ENCODE measurements at places on chromosomes 1 and 21. TPM values are rescaled to one million over a fixed set of nuclear protein-coding genes. Genes with fewer than 3 reads are reported as not detected.

DNA sequence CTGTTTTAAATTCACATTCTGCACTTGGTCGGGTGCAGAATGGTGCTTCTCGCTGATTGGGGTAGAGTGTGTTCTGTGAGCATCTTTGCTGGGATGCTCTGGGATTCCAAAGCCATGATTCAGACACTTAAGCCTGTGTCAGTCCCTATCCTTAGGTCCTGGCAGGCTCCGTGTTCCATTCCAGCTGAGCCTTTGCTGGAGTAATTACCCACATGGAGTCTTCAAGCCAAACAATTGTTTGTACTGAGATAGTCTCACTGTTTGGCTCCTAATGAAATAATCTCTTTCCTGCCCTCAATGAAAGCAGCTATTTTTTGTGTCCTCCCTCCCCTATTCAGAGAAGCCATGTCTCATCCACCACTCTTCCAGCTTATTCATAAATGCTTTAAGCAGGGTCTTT lies 18.7 kb downstream of the SMAP2 start:
- H3K36me3 ChIP-seq, result no peaks in the 10 kb centered on the region
- H3K27me3 ChIP-seq, result no peaks in the 10 kb centered on the region
- H3K27ac ChIP-seq, result no peak overlapping the region
- peak; percentile 86 for DNase-seq
- H3K4me1 ChIP-seq, result peaks cover 18% of the 10 kb centered on the region
- no peak overlapping the region for H3K4me3 ChIP-seq

DNA sequence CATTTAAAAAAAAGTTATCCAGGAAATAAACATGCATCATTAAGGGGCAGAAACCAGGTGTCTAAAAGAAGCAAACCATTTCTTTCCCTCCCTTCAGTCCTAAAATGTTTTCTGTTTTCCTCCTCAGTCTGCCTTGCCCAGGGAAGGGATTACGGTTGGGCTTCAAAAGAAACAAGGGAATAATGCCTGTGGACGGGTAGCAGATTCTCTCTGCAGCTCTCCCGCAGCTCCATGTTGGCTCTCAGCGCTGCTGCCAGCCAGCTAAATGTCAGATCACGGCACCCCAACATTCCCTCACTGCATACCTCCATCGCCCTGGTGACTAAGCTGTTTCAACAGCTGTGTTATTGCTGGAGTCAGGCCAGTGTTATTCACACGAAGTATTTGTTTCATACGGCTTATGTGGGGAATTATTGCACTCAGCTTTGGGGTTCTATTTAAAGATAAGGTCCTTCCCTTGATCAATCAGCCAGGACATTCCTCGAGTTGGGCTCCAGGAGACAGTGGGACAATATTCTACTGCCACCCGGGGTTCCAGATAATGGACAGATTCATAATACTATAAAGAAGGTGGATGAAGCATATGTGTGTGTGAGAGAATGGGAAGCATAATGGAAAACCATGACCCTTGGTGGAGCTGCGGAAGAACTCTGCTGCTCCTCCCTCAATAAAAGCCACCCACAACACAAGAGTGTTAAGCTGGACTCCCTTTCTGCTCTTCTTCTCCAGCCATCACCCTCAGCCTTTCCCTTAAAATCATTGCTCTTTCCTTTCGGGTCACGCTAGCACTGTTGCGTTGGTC lies 58.2 kb downstream of the WLS start:
- H3K4me1 ChIP-seq, result peaks cover 45% of the 10 kb centered on the region
- peak; percentile 96 for DNase-seq
- H3K27ac ChIP-seq, result peak overlapping the region; percentile 69
- H3K4me3 ChIP-seq, result peak overlapping the region; percentile 55
- H3K27me3 ChIP-seq, result no peaks in the 10 kb centered on the region

- H3K27ac ChIP-seq, result no peak overlapping the region
- no peak for DNase-seq
- no peaks in the 10 kb centered on the region for H3K36me3 ChIP-seq
Measured at GRCh38 chr1:34685225-34685624, 69.6 kb upstream of the GJB5 start.

GRCh38 chr1:67969446-67969845 lies 81.0 kb downstream of the DIRAS3 start:
- no peak overlapping the region for H3K4me3 ChIP-seq
- no peak for DNase-seq
- no peaks in the 10 kb centered on the region for H3K36me3 ChIP-seq
- peaks cover 23% of the 10 kb centered on the region for H3K4me1 ChIP-seq
- H3K27me3 ChIP-seq, result no peaks in the 10 kb centered on the region

DNA sequence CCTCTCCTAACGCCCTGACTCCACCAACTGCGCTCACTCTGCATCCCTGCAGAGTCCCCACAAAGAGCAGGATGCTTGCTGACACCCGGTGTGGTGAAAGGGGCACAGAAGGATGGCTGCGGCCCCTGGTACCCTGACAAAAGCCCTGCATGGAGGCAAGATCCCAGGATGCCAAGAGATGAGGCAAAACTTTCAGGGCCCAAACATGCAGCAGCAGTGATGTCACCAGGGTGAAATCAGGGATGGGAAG lies 36.6 kb downstream of the SLC9A1 start:
- H3K4me3 ChIP-seq, result 0 out of 2 replicates have a peak overlapping the region, but pooled peaks have one; percentile 26
- peak overlapping the region; percentile 90 for H3K27ac ChIP-seq
- H3K27me3 ChIP-seq, result no peaks in the 10 kb centered on the region
- no peak for DNase-seq
- H3K36me3 ChIP-seq, result no peaks in the 10 kb centered on the region
- H3K4me1 ChIP-seq, result peaks cover 55% of the 10 kb centered on the region

DNA sequence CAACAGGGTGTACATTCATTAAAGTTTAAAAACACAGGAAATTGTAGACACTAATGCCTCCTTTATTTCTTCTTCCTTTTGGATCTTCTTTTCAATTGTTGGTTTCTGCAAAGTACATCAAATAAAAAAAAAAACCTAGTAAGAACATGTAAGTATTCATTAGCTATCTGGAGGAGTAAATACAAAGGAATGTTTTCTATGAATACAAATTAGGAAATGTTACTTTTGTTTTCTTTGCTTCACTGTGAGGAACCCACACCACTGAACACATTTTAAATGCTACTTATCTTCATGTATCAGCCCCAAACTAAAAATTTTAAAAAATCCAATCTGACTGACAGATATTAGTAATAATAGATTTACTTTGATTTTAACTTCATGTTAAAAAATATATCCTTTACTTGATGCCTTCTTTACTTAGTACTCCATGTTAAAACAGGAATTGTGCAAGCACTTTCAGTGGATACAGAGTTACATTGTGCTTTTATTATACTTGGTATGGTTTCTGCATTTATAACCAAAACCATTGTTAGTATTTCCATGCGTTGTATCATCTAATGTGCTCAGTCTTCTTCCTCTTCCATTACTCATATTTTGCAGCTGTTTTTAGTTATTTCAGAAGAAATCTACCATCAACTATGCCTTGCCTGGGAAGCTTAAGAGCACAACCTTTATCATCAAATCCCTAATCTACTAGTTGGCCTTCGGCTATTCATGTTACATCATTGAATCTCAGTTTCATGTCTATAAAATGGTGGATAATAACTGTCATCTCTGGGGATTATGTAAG lies 236.9 kb upstream of the DPYD start:
- H3K27me3 ChIP-seq, result no peaks in the 10 kb centered on the region
- peaks cover 18% of the 10 kb centered on the region for H3K4me1 ChIP-seq
- peak overlapping the region; percentile 77 for H3K27ac ChIP-seq
- DNase-seq, result peak; percentile 64

DNA sequence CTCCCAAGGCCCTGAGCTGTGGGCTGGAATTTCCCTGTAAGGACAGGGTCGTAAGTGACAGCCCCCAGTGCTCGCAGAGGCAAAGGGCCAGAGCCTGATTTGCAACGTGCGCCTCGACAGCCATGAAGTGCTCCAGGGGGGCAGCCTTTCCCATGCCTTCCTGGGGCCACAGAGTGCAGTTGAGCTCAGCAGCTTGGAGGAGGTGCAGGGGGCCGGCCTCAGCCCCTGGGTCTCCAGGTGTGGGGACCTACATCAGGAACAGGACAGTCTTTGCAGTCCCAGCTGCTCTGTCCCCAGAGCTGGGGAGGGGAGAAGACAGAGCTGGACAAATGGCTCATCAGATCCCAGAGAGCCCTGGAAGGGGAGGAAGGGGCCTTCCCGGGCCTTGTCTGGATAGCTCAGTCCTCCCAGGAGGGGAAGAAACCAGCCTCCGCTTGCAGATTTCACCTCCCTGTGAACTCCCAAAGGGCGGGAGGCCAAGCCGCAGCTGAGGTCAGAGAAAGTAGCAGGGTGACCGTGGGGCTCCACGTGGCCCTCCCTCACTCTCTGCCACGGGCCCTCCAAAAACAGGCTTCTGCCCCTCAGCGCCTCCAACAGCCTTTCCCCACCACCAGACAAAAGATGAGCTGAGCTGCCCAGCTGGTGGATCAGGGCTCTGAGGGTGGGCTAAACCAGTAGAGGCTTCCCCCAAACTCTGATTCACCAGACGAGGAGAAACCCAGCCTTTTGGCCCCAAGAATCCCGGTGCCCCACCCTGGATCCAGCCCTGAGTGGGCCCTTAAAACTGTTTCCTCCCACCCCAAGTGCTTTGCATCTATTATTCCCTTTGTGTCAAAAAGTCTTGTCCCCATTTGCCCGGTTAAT lies 76.5 kb downstream of the DHRS3 start:
- peaks cover 5% of the 10 kb centered on the region for H3K4me1 ChIP-seq
- H3K27me3 ChIP-seq, result no peaks in the 10 kb centered on the region
- no peaks in the 10 kb centered on the region for H3K36me3 ChIP-seq
- no peak overlapping the region for H3K4me3 ChIP-seq

DNA sequence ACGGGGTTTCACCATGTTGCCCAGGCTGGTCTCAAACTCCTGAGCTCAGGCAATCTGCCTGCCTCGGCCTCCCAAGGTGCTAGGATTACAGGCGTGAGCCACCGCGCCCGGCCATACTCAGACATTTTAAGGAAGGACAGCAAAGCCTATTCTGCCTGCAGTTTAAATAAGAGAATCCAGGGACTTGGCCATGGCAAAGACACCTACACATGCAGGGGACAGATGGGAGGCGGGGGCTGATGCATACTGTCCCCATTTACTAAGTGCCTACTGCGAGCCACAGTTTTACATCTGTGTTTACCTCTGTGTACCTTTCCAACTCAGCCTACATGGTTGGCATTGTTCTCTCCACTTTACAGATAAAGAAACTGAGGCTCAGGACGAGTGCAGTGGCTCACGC lies 25.4 kb downstream of the LDLRAD2 start:
- H3K27ac ChIP-seq, result no peak overlapping the region
- H3K27me3 ChIP-seq, result no peaks in the 10 kb centered on the region
- DNase-seq, result no peak
- H3K36me3 ChIP-seq, result peaks cover 48% of the 10 kb centered on the region
- no peak overlapping the region for H3K4me3 ChIP-seq

DNA sequence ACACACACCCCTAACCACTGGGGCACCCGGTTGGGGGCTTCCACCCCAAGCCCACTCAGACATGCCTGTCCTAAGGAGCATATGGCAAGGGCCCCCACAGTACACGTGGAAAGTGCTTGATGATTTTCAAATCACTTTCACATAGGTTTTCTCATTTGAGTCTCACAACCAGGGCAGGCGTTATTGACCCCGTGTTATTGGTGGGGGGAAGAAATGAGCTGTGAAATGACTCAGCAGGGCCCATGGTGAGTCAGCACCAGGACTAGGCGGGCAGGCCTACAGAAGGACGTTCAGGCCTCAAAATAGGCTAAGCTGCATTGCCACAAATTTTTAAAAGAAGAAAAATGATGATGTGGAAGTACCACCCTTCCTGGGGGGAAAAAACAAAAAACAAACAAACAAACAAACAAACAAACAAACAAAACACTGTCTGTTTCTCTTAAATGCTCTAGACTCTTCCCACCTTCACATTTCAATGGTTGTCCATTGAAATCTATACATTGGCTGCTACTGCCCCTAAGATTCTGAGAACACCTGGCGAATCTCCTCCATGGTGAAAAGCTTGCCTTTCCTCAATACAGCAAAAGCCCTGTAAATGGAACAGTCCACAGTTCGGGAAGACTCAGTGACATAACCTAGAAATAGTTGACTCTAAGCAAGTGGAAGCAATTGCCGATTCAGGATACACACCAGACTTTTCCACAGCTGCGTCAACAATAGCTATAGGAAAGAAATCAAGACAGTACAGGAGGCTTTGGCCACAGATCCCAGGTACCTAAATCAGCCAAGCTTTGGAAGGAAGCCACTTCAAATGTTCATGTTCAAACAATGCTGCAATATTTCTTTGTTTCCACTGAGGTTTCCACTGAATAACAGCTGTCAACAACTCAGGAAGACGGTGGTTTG lies 234.7 kb downstream of the TOMM20 start:
- H3K27ac ChIP-seq, result peak overlapping the region; percentile 13
- peak; percentile 91 for DNase-seq
- no peaks in the 10 kb centered on the region for H3K36me3 ChIP-seq
- H3K4me1 ChIP-seq, result peaks cover 19% of the 10 kb centered on the region
- H3K4me3 ChIP-seq, result no peak overlapping the region

DNA sequence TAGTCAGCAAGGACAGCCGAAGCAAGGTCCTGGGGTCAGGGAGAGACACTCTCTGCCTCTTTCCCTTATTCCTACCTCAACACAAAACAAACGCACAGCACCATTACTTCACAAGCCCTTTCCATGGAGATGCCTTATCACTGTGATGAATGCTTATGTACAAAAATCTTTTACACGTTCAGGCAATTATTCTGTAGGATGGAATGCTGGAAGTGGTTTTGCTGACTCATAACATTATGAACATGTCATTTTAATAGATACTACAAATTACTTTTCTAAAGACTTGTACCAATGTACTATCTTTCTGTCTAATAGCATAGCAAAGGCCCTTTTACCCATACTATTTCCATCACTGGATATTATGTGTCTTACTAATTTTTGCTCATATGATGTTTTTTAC lies 98.4 kb downstream of the TTLL7 start:
- peaks cover 22% of the 10 kb centered on the region for H3K4me1 ChIP-seq
- H3K36me3 ChIP-seq, result no peaks in the 10 kb centered on the region

GRCh38 chr1:175591083-175591743 lies 152.2 kb downstream of the TNR start:
- H3K4me1 ChIP-seq, result no peaks in the 10 kb centered on the region
- no peaks in the 10 kb centered on the region for H3K36me3 ChIP-seq
- H3K4me3 ChIP-seq, result no peak overlapping the region
- no peak overlapping the region for H3K27ac ChIP-seq
- no peaks in the 10 kb centered on the region for H3K27me3 ChIP-seq

- H3K36me3 ChIP-seq, result peaks cover 33% of the 10 kb centered on the region
- H3K27me3 ChIP-seq, result no peaks in the 10 kb centered on the region
- H3K4me3 ChIP-seq, result no peak overlapping the region
Measured at GRCh38 chr1:153746174-153746573, 18.3 kb downstream of the INTS3 start.

GRCh38 chr1:197862671-197863070 lies 39.8 kb upstream of the C1orf53 start:
- no peaks in the 10 kb centered on the region for H3K36me3 ChIP-seq
- no peak overlapping the region for H3K27ac ChIP-seq
- H3K27me3 ChIP-seq, result no peaks in the 10 kb centered on the region
- DNase-seq, result peak; percentile 38

TSPAN2 gene
- 9.0 TPM for total RNA-seq

UBR4 gene
- total RNA-seq, result 63.7 TPM

B3GALT5 gene
- not detected for total RNA-seq

CFAP74 gene
- not detected for total RNA-seq

SLAMF7 gene
- total RNA-seq, result not detected

TP73 gene
- not detected for total RNA-seq

CHIT1 gene
- total RNA-seq, result not detected

AP4B1 gene
- 12.9 TPM for total RNA-seq
